Sigmoid colon (tissue), 7 donors: ENCODE measurements at places on chromosomes 4 and X.

DNA sequence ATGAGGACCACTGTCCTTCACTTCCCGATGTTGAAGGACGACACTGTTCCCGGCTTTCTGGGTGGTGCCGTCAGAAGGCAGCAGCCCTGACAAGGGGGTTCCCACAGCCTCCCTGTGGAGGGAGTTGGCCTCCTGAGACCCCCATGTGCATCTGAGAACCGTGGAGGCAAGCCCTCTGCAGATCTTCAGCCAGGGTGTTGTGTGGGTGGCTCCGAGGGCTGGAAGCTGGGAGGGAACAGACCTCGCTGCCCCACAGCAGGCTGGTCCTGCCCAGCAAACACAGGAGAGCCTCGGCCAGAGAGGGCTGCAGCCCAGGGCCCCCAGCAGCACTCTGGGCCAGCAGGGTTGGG is 16.2 kb downstream of the DGKQ start:
- DNase-seq = peak; percentile 56

GRCh38 chr4:120524237-120524636 is 398.3 kb downstream of the PRDM5 start:
- no peak for DNase-seq

DNA sequence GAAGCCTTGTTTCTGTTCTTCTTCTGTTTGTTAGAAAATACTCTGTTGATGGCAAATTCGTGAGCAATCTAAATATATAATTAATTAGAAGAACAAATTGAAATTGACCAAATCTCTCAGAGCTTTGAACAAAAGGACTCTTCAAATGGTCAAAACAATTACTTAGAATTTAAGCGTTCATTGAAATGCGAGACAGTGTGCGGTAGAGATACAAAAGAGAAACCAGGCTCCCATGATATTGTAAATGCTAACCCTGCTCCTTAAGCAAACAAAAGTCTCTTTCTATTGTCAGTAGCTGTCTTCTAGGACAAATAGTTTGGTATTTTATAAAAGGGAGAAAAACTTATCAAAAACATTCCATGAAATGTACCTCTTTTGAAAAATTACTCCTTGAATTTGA is 453.4 kb upstream of the MAGEB2 start:
- DNase-seq = no peak

DNA sequence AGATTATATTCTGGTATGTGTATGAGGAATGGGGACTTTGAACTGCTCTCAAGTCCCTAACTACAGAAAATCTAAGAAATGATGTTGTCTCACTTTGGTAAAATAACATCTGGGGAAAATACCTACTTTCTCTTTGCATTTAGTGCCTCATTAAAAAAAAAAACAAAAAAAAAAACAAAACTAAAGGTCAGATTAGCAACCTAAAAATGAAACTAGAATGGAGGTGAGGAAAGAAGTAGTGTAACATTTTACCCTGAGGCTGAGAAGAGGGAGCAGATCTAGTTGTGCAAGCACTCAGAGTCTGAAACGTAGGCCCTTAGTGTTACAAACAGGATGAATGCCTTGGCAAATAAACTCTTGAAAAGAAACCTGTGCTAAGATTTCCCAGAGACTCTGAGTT is 56.0 kb downstream of the VGLL1 start:
- no peak for DNase-seq

DNA sequence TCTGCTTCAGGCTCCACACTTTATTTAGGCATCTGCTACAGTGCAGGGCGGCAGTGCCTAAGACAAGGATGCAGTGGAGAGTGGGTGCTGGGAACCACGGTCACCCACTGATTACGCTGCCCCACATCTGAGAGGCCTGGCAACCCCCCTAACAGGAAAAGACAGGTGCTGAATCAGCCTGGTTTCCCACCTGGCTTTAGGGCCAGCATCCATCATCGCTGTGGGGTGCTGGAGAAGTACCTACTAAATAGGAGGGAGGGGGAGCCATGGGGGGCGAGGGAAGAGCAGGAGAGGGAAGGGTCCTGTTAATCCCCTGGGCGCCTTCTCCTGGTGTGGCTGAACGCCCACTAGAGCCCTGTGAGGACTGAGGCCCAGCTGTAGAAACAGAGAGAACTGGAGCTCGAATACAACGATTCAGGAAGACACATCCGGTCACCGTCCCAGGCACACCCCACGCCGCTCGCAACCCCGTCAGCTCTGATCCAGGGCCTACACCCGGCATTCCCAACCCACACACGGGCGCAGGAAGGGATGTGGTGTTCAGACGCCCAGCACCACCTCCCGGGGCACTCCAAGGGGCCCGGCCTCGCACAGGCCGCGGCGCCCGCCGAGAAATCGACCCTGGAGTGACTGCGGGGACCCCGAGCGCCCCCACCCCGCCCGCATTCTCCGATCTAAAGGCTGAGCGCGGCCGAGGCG is 554 bp downstream of the DCTD start:
- peak; percentile 84 for DNase-seq

GRCh38 chr4:122525865-122526264 is 69.3 kb upstream of the IL2 start:
- DNase-seq = no peak

DNA sequence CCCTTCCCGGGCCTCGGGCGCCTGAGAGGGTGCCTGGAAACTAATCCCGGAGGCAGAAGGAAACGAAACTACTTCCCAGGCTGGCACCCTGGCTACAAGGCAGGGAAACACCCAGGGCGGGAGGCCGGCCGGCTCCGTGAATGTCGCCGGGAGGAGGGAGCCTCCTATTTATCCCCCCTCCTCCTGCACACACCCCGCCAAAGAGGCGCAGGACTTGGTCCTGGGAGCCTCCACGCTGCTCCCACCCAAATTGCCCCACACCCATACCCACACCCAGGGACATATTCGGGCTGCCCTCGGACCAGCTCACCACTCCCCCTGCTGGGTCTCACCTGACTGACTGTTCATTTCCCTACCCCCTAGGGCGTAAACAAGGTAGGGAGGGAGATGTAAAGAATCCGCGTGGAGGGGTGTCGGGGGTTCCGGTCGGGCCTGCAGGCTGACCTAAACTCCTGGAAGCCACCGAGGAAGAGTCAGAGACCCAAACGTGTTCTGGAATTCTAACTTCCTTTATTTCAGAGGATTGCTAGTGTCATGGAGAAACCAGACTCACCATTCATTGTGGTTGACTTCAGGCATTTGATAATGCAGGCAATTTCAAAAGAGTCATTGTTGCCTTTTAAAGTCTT is at the start of gene BTC:
Gene BTC, minus strand, starts transcription at position 142 of the 629 bp plus-strand sequence. CDS start 198 bp downstream, outside the sequence.
- DNase-seq = peak; percentile 78

GRCh38 chr4:76527666-76528065 is 92.6 kb downstream of the SHROOM3 start:
- no peak for DNase-seq

GRCh38 chr4:26369581-26369980 is 48.8 kb downstream of the RBPJ start:
- DNase-seq = no peak

DNA sequence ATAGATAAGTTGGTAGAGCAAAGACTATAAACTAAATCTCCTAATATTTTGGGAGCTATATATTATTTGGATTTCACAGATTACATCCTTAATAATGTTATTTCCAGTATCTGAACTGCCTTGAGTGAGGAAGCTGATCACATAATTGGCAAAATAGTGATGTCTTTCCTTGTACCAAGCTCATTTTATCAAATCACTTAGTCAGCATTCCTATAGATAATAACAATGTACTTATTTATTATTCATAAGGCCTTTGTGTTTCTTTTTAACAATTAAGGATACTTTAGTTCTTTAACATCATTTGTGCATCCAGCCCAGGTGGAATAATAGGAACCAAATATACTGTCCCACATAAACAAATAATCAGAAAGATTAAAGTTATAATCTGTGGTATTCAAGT is 1093.6 kb downstream of the PCDH18 start:
- DNase-seq = no peak

GRCh38 chrX:153502796-153503195 is 8.0 kb downstream of the BGN start:
- DNase-seq = no peak

DNA sequence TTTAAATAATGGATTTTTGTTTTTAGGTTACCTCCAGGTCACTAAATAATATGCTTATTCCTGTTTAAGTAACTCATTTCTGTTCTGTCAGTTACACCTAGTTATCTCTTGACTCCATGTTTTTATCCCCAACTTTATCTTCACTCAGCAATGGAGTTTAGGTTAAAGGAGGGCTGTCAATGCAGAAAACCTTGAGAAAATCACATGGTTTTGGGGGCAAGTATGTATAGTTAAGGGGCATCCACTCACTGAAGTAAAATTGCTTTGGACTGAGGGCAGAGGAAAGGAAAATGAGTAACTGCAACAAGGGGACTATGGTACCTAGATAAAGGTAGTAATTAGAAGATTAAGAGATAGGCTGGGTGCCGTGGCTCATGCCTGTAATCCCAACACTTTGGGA is 87.1 kb downstream of the UBE2K start:
- no peak for DNase-seq

DNA sequence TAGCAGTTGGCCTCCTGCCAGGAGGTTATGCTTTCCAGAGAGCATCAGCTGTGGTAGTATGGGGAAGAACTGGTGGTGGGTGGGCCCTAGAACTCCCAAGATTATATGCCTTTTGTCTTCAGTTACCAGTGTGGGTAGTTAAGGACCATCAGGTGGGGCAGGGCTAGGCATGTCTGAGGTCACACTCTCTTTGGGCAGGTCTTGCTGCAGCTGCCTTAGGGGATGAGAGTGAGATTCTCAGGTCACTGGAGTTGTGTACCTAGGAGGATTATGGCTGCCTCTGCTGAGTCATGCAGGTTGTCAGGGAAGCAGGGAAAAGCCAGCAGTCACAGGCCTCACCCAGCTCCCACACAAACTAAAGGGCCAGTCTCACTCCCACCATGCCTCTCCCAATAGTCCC is 172.9 kb upstream of the GYPA start:
- no peak for DNase-seq

DNA sequence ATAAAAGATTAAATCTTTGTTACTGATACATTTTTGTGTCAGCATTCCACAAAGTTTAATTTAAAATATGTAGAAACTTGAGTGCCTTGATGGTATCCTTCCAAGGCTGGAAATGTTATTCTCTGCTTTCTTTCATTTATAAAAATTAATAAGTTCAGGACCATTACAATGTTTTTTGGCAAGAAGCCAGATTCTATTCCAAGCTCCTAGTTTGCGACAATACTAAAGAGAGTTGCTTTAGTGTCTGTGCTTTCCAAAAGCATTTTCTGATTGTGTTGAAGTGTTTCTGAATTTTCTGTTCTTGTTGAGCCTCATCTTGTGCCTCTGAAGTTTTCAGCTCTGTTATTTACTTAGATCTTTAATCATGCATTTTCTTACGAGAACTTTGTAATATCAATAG is 516.2 kb downstream of the KCTD8 start:
- DNase-seq = no peak

DNA sequence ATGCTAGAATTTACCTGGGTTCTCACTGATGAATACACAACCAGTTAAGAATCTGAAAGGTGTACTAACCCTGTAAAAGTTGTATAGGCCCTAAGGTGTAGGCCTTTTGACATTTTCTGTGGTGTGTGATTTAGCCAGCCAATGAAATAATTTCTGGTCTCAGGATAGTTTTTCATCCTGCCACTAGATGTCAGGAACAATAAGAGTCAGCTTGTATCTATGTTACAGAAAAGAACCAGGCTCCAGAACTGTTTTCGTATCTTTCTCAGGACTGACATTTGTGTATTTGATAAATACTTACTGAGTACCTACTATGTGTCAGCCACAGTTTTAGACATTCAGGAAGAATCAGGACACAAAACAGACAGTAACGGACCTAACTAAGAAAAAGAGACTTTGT is 673.6 kb upstream of the TENM3 start:
- DNase-seq = no peak

DNA sequence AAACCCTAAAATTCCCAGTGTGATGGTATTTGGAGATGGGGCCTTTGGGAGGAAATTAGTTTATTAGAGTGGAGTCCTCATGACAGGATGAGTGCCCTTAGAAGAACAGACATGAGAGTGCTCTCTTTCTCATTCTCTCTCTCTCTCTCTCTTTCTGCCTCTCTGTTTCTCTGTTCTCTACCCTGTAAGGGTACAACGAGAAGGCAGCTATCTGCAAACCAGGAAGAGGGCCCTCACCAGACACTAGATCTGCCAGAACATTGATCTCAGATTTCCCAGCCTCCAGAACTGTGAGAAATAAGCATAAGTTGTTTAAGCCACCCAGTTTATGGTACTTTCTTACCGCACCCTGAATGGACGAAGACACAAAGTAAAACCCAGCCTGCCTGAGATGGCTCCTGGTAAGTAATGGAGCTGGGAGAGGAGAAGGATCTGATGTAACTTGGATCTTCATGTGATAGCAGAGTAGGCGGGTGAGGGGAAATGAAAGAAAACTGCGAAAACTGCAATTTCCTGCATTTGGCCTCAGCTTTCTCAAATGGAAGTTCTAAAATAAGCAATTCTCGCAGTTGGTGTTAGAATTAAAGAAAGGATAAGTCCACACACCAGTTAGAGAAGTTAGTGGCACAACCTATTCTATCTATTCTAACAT is 8.7 kb upstream of the CDS1 start:
- no peak for DNase-seq

DNA sequence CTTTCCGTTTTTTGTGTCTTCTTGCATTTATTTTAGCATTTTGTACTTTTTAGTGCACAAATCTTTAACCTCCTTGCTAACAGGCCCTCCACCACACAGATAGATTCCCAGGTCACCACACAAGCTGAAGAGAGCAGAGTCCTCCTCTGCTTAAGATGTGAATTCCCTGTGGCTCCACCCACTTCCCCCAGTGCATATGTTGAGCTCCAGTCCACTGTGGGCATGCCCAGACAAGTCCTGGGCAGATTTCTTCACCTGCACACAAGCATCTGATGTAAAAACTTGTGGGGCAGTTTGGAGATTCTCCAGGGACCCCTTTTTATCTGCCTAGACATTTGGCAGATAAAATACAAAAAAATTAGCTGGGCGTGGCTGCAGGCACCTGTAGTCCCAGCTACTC is 19.8 kb upstream of the PASD1 start:
- DNase-seq = no peak

- no peak for DNase-seq
These were observed 390.1 kb downstream of the ANKRD50 start for GRCh38 chr4:124322234-124323065.

DNA sequence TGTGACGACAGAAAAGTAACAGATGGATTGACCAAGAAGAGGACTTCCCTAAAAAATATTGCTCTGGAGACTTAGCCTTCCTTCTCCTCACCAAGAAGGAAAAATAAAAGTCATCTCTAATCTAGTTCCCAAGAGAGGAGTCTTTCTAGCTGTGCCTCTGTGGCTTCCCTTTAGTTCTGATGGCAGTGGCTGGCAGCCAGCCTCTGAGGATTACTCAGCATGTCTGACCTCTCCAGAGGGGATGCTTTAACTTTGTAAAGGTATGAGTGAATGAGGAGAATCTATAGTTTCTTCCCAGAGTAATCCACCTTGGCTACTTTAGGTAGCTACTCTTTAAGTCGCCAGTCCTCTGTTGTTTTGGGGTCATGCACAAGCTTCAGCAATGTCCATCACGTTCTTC is 163.9 kb upstream of the KIT start:
- DNase-seq = no peak

DNA sequence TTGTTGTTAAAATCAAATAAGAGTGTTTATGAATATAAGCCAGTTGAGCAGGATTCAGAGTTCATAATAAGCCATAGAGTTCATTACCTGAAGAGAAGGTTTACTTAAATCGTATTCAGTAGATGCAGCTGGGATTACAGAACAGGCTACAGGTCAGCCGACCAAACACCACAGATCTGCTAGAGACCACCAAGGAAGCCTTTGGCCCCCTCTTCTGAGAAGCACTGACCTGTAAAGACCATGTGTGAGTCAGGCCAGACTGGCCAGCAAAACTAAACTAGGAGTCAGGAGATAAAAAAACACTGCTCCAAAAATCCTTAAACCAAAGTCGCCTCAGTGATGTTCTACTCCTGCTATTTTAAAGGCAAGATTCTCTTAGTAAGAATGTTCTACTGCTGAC is 1125.5 kb downstream of the FAT4 start:
- DNase-seq = no peak
